ENCODE measurements at places on chromosomes 2 and 18.

- ATAC-seq, result no peak
These were observed 945.0 kb upstream of the CRIM1 start for GRCh38 chr2:35410431-35411061.

GRCh38 chr2:151878655-151879563 lies 50.7 kb upstream of the ARL5A start:
- no peak for ATAC-seq

DNA sequence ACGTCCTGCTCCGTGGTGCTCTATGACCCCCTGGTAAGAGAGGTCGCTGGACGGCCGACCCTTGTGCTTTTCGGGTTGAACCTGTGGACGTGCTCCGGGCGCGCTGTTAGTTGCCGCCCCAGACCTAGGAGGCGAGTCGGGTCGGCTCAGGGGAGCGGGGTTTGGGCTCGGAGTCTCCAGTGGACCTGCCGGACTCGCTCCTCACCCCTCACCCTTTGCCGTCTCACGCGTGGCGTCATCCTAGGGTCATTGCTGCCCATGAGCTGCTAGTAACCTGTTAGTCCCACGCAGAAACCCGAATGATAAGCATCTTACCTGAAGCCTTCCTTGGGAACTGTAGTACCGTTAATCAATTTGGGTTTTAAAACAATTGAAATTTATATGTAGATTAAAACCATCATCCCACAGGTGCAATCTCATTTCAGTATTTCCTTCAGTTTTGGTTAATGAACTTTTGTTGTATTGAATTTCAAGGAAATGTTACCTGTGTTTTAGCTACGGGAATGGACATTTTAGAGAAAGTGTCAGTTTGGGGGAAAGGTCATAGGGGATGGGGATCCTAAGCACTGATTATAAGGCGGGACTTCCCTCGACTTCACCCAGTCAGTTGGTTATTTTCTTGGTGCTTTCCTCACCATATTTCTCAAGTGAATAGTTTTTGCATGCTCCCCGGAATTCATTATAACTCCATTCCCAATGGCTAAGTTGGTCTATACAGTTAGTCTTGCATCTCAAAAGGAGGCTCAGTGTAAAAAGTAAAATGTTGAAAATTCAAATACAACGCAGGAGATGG lies 536 bp downstream of the ELP2 start:
- peak; percentile 16 for ATAC-seq

- ATAC-seq, result no peak
These were observed 129.3 kb downstream of the ZNF236 start for GRCh38 chr18:76951456-76952247.

- no peak for ATAC-seq
These were observed 160.3 kb downstream of the VAPA start for GRCh38 chr18:10074110-10074509.

GRCh38 chr2:31411771-31412170 lies 2.8 kb downstream of the XDH start:
- no peak for ATAC-seq

DNA sequence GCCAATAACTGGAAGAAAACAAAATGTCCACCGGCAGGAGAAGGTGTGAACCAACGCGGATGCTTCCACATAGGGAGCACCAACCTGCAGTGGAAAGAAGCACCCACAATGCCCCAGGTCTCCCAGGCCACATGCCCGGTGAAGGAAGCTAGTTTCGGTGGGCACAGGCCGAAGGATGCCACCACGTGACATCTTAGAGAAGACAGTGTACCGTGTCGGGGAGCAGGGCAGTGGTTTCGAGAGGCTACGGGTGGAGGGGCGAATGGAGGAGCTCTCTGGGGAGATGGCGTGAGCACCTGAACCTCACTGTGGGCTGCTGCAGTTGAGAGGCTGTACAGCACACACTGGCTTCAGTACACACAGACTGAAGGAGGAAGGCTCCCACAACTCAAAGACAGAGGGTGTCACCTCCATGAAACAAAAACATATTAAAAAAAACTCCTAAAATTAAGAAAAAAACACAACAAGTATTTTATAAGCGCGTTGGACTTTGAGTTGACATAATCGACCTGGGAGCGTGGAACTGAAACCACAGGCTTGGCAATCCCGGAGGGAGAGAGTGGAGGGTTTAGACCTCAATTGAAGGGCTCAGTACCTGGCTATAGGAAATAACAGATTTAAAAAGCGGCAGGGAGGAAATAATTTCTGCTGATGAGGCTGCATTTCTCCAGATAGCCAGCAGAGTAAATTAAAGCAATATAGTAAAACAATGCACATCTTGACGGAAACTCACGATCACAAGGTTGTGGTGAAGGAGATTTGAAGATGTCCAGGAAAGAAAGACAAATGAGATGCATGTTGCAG lies 160.1 kb downstream of the RTP5 start:
- no peak for ATAC-seq

GRCh38 chr2:189552334-189552990 lies 28.1 kb downstream of the SLC40A1 start:
- no peak for ATAC-seq

- ATAC-seq, result no peak
These were observed 30.7 kb downstream of the CAMKMT start for GRCh38 chr2:44392338-44392943.

GRCh38 chr18:8713691-8714090 lies 8.3 kb downstream of the MTCL1 start:
- no peak for ATAC-seq

DNA sequence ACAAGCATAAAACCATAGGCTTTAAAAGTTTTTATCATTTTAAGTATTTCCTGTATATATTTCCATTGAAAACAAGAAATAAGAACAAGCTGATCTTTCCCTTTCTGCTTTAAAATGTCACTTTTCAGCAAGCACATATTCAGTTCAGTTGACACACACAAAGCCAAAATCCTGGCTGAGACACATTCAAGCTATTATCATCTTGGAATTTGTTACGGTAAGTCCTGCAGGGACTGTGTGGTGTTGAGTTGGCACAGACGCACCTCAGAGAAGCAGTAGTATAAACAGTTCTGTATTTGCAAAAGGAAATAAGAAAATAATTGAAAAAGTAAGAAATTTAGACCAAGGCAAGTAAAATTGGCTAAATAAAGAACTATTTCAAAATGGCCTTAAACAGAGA lies 10.4 kb upstream of the DAW1 start:
- no peak for ATAC-seq

DNA sequence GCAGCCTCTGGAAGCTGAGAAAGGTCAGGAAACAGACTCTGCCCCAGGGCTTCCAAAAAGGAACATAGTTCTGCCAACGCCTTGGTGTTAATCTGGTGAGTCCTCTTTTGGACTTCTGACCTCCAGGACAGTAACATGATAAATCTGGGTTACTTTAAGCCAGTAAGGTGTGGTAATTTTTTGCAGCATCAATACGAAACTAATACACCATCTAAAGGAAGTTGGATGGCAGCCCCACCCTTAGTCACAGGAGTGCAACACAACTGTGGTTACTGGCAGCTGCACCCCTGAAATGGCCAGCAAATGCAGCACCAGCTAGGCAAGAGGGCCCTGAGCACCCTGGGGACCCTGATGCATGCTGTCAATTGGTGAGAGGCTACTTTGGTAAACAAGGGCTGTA lies 25.8 kb downstream of the CREG2 start:
- no peak for ATAC-seq

DNA sequence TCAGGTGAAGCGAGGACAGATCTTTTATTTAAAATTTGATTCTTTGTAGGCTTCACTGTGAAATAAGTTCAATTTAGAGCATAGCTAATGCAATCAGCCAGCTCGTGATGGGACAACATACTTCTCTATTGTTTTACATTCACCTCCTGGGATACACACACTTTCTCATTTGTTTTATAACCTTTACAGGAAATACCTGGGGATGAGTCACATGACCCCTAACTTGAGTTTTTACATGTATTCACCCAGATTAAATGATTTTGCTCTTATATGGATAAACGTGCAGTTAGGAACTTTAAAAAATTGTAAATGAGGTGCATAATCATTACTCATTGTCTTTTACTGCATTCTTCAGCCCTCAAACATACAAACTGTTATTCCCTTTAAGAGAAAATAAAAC lies 152.1 kb downstream of the NEDD4L start:
- ATAC-seq, result no peak

DNA sequence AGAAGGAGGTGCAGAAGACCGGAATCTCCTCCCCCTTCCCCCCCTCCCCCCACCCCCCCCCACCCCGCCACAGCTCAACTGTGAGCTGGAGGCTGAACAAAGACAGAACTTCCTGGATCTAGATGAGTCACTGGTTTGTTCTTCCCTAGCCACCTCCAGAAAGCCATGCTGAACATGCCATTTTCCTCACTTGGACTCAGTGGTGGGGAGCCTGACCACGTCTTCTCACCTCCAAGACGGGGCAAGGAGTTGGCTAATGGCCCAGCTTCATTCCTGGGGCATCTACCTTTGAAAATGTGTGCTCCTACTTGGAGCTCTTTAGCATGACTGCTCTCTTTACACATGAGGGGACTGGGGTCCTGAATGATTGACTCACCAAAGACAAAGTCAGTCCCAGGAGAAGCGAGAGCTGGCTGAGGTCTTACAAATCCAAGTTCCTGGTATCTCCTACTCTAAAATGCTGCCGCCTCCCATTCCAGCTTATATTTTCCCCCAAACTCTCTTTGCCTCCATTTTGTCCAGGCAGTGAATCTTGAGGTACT lies 22.6 kb upstream of the FZD5 start:
- ATAC-seq, result peak; percentile 58

DNA sequence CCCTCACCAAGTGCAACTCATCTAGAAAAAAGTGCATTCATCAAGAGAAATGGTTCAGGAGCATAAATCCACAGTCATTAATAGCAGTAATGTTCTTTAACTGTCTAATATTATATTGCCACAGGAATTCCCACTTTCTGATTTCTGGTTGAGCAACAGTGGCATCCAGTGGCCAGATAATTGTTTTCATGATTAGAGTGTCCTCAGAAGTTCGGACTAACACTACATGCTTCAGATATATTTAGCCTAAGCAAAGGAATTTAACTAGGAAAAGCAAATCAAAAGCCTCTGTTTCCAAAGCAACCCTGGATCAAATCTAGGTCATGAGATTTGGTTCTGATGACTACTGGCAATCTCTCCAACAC lies 9.8 kb upstream of the ERBB4 start:
- ATAC-seq, result peak; percentile 44

DNA sequence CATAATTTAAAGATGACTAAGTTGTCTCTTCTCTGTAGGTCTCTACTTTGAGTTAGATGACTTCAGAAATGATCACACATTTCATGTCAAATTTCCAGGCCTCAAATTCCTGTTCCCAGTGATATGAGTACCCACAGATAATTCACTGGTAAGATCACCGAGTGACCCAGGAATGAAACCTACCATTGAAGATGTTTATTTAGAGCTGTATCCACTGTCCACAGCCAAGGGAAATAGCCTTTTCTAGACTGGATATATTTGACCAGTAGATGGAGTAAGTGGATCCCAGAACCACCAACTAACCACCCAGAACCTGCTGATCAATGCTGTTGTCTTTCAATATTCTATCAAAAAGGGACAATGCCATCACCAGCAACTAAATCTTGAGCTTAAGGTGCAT lies 238.8 kb downstream of the SLC8A1 start:
- peak; percentile 57 for ATAC-seq

GRCh38 chr18:40739029-40739428 lies 1216.0 kb upstream of the PIK3C3 start:
- no peak for ATAC-seq

DNA sequence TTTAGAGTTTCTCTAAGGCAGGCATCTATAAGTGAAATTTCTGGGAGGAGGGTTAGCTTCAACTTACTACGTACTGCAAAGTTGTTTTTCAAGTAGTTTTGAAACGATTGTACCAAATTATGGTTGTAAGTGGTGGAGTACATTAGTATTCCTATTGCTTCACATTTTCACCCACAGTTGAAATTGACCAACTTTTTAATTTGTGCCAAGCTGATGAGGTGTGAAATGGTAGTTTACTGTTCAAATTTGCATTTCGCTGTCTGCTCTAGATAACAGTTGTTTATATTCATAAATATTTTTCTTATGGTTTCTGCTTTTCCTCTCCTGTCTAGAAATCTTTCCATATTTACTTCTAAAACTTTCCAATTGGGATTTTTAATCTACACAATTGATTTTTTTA lies 18.6 kb downstream of the NPC1 start:
- no peak for ATAC-seq

DNA sequence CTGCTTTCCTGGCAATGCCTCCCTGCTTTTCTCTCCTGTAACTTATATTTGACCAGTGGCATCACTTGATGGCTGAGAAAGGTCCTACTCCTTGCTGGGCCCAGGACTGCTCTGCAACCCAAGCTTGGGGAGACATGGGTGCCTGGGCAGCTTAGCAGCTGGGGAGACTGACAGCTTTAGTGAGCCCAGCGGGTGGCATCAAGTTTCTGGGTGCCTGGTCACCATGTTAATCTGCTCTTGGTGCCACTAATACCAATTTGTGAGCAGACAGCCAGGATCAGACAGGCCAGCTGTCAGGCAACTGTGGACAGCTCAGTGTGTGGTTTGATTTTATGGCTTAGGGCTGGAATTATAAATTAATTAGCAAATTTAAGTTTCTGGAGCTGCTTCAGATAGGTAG lies 144.8 kb upstream of the GLI2 start:
- ATAC-seq, result no peak

- no peak for ATAC-seq
These were observed 48.5 kb downstream of the ARL6IP6 start for GRCh38 chr2:152766928-152767327.

DNA sequence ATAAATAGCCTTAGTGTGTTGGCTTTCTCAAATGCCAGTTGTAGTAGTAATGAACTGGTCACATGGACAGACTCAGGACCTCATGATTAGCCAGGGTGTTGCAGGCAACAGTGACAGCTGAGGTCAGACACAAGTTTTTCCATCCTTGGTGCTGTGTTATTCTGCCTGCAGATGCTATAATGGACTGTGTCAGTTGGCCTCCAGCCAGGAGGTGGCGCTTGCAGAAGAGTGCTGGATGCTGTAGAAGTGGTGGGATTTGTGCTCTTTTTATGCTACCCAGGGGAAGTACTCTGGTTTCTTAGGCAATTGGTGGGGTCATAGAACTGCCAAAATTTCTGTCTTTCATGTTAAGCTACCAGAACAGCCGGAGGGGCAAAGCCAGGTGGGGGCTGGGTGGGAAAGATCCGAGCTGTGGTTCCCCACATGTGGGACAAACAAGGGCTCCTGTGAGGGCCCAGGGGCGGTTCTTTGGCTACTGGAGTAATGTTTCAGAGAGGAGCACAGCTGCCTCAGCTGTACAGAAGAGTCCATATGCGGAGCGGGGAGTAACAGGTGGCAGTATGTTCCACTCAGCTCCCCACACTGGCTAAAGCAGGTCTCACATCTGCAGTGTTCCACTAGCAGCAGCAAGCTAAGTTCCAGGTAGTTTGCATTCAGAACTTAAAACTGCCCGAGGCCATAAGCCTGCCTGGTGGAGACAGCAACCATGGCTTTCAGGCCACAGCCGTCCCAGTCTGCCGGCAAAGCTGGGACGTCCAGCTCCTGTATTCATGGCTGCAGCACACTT lies 104.4 kb downstream of the GULP1 start:
- ATAC-seq, result peak; percentile 35

GRCh38 chr2:222410534-222410933 lies 13.8 kb upstream of the SGPP2 start:
- peak; percentile 83 for ATAC-seq
